ENCODE measurements at places on chromosomes 2 and 18. TPM values are rescaled to one million over a fixed set of nuclear protein-coding genes. Genes with fewer than 3 reads are reported as not detected.

The CYRIA gene
- total RNA-seq: 18.7 TPM

The USP40 gene
- 35.2 TPM for total RNA-seq

The PCGF1 gene
- 20.3 TPM for total RNA-seq

The CXCR2 gene
- not detected for total RNA-seq

The RALBP1 gene
- 91.2 TPM for total RNA-seq

The CNTNAP5 gene
- total RNA-seq: not detected

The REG3G gene
- total RNA-seq: not detected

The HOXD8 gene
- total RNA-seq: 13.8 TPM

The KIAA2012 gene
- not detected for total RNA-seq

The EPB41L3 gene
- 90.5 TPM for total RNA-seq

The TUBA4B gene
- total RNA-seq: 0.16 TPM

The TM4SF20 gene
- total RNA-seq: not detected

The TAF4B gene
- total RNA-seq: 16.8 TPM

The CYP20A1 gene
- 45.4 TPM for total RNA-seq

The IL36G gene
- not detected for total RNA-seq

The EML6 gene
- 2.3 TPM for total RNA-seq

The PCARE gene
- not detected for total RNA-seq

The KCNIP3 gene
- 14.4 TPM for total RNA-seq

The GPAT2 gene
- total RNA-seq: 5.9 TPM

The UBE2E3 gene
- 98.7 TPM for total RNA-seq

The ME2 gene
- 37.8 TPM for total RNA-seq

The TRAPPC8 gene
- total RNA-seq: 39.8 TPM

The SMIM21 gene
- total RNA-seq: not detected

The CYP1B1 gene
- 32.9 TPM for total RNA-seq

The GNAL gene
- 15.4 TPM for total RNA-seq

The NPHP1 gene
- total RNA-seq: 7.2 TPM

The KIF5C gene
- 13.3 TPM for total RNA-seq

The MC2R gene
- not detected for total RNA-seq

The PSTPIP2 gene
- total RNA-seq: 22.2 TPM

The CCDC121 gene
- total RNA-seq: 4.9 TPM

The SCN1A gene
- total RNA-seq: not detected

The APOB gene
- 3.2 TPM for total RNA-seq
